ENCODE measurements at places on chromosomes 6 and 20.

GRCh38 chr6:163207431-163208383 is 206.8 kb upstream of the QKI start:
- H3K4me3 ChIP-seq, result no peak overlapping the region
- H3K36me3 ChIP-seq, result no peaks in the 10 kb centered on the region
- H3K27me3 ChIP-seq, result peaks cover 10% of the 10 kb centered on the region

DNA sequence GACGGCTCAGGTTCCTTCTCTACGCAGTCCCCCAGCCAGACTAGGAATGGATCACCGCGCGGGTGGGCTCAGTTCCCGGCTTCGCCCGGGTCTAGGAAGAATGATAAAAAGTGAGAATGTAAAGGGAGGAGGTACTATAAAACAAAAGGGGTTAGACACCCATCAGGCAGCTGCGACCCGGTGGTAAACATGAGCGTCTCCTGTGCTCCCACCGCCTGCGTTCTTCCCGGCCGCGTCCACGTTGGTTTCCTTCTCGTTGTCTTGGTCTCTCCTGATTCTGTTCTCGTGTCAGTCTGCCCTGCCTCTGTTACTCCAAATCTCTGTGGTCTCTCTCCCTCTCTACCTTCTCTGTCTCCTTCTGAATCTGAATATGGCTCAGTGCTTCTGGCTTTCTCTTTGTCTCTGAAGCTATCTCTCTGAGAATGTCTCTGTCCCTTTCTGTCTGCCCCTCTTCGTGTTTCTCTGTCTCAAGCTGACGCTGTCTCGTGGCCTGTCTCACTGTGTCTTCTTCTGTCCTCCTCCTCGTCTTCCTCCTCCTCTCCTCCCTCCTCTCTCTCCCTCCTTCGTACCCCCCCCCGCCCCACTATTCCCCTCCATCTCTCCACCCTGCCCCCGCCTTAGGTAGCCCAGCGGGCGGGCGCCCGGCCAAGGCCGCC is 41.6 kb upstream of the FOXP4 start:
- no peaks in the 10 kb centered on the region for H3K36me3 ChIP-seq
- H3K27me3 ChIP-seq, result peaks cover 11% of the 10 kb centered on the region
- H3K27ac ChIP-seq, result peak overlapping the region; percentile 28
- H3K4me3 ChIP-seq, result peak overlapping the region; percentile 62

- no peak overlapping the region for H3K27ac ChIP-seq
- no peaks in the 10 kb centered on the region for H3K27me3 ChIP-seq
Observed at GRCh38 chr6:15460110-15460727, 202.6 kb downstream of the DTNBP1 start.

GRCh38 chr6:163195721-163196691 is 218.5 kb upstream of the QKI start:
- H3K36me3 ChIP-seq, result no peaks in the 10 kb centered on the region
- H3K4me1 ChIP-seq, result no peaks in the 10 kb centered on the region
- no peak for ATAC-seq
- no peak overlapping the region for H3K4me3 ChIP-seq
- no peak overlapping the region for H3K27ac ChIP-seq

DNA sequence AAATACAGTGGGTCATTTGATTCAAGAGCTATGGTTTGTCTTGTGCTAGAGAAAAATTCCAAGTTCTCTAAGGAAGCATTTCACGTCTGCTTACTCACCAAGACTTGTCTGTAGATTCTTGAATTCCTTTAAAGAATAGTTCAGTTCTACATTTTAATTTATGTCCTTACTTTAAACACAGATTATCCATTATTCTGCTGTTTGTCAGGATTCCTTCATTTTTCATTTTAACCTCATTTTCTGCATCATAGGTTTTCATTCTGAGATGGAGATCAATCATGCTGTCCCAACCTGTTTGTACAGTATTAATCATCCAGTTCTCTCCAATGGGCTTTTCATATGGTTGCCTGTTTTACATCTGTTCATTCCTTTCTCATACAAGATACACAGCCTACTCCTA is 24.5 kb upstream of the POPDC3 start:
- H3K27ac ChIP-seq, result no peak overlapping the region
- ATAC-seq, result no peak
- H3K27me3 ChIP-seq, result peaks cover 13% of the 10 kb centered on the region
- H3K36me3 ChIP-seq, result no peaks in the 10 kb centered on the region

- H3K36me3 ChIP-seq, result no peaks in the 10 kb centered on the region
- no peak overlapping the region for H3K4me3 ChIP-seq
- no peak overlapping the region for H3K27ac ChIP-seq
- no peak for ATAC-seq
Observed at GRCh38 chr6:26306232-26306631, 58.8 kb upstream of the BTN3A2 start.

GRCh38 chr6:54320871-54321270 is 12.6 kb downstream of the TINAG start:
- no peaks in the 10 kb centered on the region for H3K36me3 ChIP-seq
- H3K4me3 ChIP-seq, result no peak overlapping the region
- no peaks in the 10 kb centered on the region for H3K4me1 ChIP-seq
- no peak overlapping the region for H3K27ac ChIP-seq
- no peaks in the 10 kb centered on the region for H3K27me3 ChIP-seq
- no peak for ATAC-seq

DNA sequence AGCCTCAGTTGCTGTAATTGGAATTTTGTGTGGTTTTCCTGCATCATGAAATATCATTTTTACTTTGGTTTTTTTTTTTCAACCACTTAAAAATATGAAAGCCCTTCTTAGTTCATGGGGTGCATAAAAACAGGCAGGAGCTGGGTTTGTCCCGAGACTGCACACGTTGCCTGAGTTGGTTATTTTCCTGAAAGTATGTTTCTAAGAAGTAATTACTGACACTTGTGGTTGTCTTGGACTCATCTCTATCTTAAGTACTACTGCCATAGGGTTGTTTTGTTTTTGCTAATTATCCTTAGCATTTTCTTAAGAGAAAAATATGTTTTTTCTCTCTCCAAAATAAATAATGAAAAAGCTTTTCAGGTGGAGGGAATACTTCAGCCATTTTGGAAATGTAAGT is 40.1 kb downstream of the FAM120B start:
- no peaks in the 10 kb centered on the region for H3K27me3 ChIP-seq
- no peak overlapping the region for H3K4me3 ChIP-seq
- H3K4me1 ChIP-seq, result peaks cover 7% of the 10 kb centered on the region
- no peak overlapping the region for H3K27ac ChIP-seq
- no peak for ATAC-seq
- peaks cover 72% of the 10 kb centered on the region for H3K36me3 ChIP-seq

DNA sequence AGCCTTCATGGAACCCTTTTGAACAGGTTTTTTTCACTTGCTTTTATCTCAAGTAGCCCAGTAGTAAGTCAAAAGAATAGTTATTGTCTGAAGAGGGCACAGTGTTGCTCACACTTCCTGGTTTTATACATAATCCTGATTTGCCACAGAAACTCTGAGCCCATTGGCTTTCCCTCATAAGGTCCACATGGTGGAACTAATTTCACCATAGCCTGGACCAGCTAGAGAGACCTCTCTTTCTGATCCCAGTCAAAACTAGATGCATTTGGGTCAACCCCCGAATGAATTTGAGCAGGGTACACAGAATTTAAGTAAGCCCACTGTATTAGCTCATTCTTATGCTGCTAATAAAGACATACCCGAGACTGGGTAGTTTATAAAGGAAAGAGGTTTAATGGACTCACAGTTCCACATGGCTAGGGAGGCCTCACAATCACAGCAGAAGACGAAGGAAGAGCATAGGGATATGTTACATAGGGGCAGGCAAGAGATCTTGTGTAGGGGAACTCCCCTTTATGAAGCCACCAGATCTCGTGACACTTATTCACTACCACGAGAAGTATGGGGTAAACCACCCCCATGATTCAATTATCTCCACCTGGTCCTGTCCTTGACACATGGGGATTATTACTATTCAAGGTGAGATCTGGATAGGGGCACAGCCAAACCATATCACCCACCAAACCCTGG is 6.2 kb downstream of the RWDD2A start:
- no peak overlapping the region for H3K4me3 ChIP-seq
- no peak overlapping the region for H3K27ac ChIP-seq
- ATAC-seq, result peak; percentile 43
- H3K4me1 ChIP-seq, result peaks cover 13% of the 10 kb centered on the region
- H3K27me3 ChIP-seq, result no peaks in the 10 kb centered on the region

- no peaks in the 10 kb centered on the region for H3K27me3 ChIP-seq
- peaks cover 58% of the 10 kb centered on the region for H3K4me1 ChIP-seq
- ATAC-seq, result peak; percentile 71
- peak overlapping the region; percentile 97 for H3K27ac ChIP-seq
- peak overlapping the region; percentile 95 for H3K4me3 ChIP-seq
Observed at GRCh38 chr6:159727717-159728445, 575 bp downstream of the WTAP start.

DNA sequence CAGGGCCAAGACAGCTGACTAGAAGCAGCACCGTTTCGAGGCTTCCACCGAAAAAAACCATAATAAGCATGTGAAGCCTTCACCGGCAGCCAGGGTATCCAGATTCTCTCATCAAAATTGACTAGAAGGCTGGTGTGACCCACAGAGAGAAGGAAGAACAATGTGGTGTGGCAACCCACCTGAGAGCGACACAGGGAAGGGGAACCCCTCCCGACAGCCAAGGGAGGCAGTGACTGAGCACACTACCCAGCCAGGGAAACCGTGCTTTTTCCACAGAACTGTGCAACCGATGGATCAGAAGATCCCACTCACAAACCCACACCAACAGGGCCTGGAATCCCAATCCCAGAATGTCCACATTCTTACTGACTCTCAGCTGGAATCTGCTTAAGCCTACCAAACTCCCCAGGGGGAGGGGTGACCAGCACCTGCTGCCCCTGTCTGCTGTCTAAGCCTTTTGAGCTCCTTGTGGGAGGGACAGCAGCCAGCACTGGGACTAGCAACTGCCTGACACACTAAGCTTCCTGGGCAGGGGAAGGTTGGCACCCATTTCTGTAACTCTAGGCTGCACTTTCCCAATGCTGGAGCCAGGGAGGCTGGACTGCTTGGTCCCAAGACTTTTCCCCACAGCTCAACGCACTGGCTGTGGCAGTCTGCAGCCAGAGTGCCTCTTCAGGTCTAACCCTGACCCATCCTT is 231.9 kb upstream of the FAM83B start:
- H3K27ac ChIP-seq, result no peak overlapping the region
- H3K4me1 ChIP-seq, result no peaks in the 10 kb centered on the region
- H3K36me3 ChIP-seq, result no peaks in the 10 kb centered on the region
- no peak overlapping the region for H3K4me3 ChIP-seq

DNA sequence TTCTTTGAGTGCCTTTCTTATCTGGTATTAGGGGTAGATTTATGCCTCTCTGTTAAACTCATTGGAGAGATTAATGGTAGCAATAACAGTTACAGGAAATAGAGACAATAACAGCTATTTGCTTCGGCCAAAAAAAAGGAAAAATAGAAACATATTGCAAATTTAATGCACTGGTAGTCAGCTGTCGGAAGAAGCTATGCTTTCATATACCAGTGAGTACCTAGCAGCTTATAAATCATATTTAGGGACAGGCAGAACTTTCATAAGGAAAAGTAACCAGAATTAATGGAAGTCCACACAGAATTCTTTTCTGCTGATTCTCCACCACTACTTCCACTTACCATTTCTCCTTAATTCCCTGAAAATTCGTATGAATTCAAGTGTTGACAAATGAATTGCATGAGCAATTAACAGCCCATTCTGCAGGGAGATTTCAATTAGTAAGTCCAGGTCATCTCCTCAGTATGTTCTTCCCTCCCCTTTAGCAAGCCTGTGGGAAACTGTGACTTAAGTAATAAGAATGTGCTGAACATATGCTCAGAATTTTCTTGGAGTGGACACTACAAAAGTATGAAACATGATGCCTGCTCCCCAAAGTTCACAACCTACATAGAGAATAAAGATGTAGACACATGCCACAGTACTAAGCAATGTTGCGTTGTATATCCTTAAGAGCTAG is 196.7 kb upstream of the KCNQ5 start:
- no peaks in the 10 kb centered on the region for H3K36me3 ChIP-seq
- peaks cover 10% of the 10 kb centered on the region for H3K4me1 ChIP-seq
- peaks cover 17% of the 10 kb centered on the region for H3K27me3 ChIP-seq

GRCh38 chr6:160507420-160507819 is 156.7 kb downstream of the LPA start:
- H3K4me1 ChIP-seq, result no peaks in the 10 kb centered on the region
- H3K4me3 ChIP-seq, result no peak overlapping the region
- no peaks in the 10 kb centered on the region for H3K27me3 ChIP-seq
- no peak overlapping the region for H3K27ac ChIP-seq

DNA sequence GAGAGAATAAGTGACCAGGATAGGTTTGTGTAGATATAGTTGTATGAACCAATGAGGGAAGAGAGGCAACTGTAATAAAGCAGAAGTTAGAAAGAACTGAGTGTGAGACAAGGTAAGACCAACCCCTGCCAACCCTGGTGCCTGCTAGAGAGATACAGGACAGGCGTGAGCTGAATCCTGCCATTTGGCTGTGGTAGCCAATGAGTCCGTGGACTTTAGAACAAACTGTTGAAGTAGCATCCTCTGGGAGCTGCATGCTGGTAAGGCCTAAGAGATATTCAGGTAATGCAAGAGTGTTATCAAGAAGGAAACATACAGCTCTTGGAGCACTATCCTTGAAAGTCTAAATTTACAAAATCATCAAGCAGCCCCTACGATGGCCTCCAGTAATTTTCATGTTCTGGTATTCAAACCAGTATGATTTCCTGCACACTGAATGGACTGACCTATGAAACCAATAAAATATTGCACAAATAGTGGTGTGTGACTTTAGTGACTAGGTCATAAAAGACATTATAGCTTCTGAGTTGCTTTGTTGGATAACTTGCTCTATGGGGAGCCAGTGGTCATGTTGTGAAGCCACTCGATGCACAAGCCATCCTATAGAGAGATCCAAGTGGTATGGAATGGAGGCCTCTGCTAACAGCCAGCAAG is 24.0 kb downstream of the BTBD3 start:
- H3K36me3 ChIP-seq, result no peaks in the 10 kb centered on the region
- H3K27ac ChIP-seq, result no peak overlapping the region
- H3K27me3 ChIP-seq, result no peaks in the 10 kb centered on the region
- H3K4me1 ChIP-seq, result no peaks in the 10 kb centered on the region

DNA sequence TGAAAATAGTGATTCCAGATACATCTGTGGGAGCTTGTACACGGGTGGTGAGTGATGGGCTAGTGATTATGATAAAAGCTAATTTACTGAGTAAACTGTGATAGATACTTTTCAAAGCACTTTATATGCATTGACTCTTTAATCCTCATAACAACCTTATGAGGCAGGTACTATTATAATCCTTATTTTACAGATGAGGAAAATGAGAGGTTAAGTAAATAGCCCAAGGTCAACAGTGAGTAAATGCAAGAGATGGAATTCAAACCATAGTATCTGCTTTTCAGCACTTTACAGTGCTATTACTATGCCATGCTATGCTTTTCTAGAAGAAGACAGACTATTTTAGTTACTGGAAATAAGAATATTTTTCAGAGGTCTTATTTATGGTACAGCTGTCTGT is 320.9 kb upstream of the CITED2 start:
- H3K4me1 ChIP-seq, result peaks cover 8% of the 10 kb centered on the region
